ENCODE measurements at places on chromosomes 2 and 18.

DNA sequence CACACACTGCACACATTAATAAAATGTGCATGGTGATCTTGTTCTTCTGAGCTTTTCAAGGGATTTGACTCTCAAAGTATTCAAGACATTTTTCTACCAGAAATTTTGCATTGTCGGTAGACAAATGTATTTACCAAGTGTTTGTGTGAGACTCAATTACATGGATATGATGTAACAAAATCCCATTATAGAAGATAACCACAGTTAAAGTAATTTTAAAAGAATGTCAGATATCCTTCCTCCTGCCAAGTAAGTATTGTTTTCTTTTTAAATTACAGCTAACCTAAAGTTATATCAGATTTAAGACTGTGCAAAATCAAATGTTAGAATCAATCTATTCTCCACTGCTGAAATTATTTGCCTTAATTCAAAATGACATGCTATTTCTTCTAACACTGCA lies 1344.5 kb upstream of the CHAC2 start:
- DNase-seq, result no peak

- DNase-seq, result no peak
Measured at GRCh38 chr2:97742381-97742847, 29.0 kb downstream of the ZAP70 start.

DNA sequence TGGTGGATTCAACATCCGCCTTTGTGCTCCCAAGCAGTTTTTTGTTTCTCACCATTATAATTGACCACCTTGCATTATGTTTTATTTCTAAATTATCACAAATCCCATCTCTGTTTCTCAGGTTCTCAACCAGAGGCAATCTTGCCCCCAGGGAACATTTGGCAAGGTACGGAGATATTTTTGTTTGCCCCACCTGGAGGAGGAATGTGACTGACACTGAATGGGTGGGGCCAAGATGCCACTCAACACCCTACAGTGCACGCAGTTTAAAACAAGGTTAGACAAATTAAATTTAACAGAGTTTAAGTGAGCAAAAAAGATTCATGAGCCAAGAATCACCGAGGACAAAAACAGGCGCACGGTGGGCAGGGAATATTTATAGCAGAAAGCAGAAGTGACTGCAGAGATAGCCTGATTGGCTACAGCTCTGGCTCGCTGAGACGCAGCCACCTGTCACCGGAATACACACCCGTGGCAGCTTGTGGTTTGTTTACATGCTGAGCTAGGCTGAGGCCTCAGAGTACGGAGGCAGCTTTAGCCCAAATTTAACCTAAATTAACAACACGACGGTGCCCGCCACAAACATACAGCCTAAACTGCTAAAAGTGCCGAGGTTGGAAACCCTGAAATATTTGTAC lies 150.0 kb upstream of the ALKAL2 start:
- DNase-seq, result no peak

- DNase-seq, result no peak
Measured at GRCh38 chr18:51211552-51211951, 14.1 kb upstream of the MEX3C start.

GRCh38 chr18:42078711-42079110 lies 123.7 kb downstream of the PIK3C3 start:
- DNase-seq, result no peak

GRCh38 chr2:222315443-222316121 lies 16.8 kb upstream of the PAX3 start:
- DNase-seq, result no peak

- peak; percentile 96 for DNase-seq
Measured at GRCh38 chr2:113240915-113241911, 37.5 kb downstream of the PAX8 start.

DNA sequence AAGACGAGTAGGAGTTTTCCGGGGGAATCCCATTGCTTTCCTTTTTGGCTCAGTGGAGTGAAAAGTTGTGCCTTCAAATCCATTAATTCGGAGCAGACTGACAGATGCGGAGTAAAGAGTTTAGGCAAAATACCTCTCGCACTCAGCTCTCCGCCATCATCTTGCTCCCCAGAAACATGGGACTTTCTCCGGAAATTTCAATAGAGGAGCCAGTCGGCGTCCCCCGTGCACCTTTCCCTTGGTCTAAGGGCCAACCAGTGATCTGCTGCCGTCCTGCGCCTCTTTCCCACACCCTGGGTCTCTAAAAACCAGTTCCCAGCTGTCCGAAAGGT lies 318 bp downstream of the TYW5 start:
- no peak for DNase-seq

- DNase-seq, result no peak
Measured at GRCh38 chr2:60898567-60898966, 17.2 kb downstream of the REL start.

GRCh38 chr2:77521931-77522470 lies at the start of gene LRRTM4:
Gene LRRTM4 (minus strand): TSS chr2:77522376.
- DNase-seq, result no peak

- peak; percentile 46 for DNase-seq
Measured at GRCh38 chr2:130337735-130338325, 4.9 kb upstream of the IMP4 start.

GRCh38 chr2:46015671-46016070 lies 281.5 kb upstream of the EPAS1 start:
- DNase-seq, result no peak

GRCh38 chr18:50573679-50574078 lies 13.8 kb downstream of the MAPK4 start:
- DNase-seq, result no peak

DNA sequence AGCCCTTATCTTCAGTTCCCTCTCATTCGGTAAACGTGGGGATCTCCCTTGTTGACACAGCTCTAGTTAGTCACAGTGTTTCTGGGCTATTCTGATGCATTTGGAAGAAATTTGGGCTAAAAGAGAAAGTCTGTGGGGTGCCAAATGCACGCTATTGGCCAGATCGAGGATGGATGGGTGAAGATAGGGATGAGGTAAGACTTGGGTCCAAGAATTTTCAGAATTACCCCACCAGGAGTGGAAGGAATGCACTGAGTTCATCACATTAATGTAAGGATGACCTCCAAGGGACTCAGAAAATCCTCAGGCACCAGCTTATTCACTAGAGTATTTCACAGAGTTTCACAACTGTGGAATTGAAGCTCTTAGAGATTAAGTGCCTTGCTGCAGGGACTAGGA lies 49.3 kb downstream of the NRP2 start:
- peak; percentile 58 for DNase-seq

GRCh38 chr2:5701266-5701665 lies 9.1 kb downstream of the SOX11 start:
- DNase-seq, result no peak

GRCh38 chr2:124586835-124587234 lies 561.7 kb downstream of the CNTNAP5 start:
- DNase-seq, result no peak

GRCh38 chr2:8594731-8595427 lies 87.0 kb upstream of the ID2 start:
- DNase-seq, result no peak

DNA sequence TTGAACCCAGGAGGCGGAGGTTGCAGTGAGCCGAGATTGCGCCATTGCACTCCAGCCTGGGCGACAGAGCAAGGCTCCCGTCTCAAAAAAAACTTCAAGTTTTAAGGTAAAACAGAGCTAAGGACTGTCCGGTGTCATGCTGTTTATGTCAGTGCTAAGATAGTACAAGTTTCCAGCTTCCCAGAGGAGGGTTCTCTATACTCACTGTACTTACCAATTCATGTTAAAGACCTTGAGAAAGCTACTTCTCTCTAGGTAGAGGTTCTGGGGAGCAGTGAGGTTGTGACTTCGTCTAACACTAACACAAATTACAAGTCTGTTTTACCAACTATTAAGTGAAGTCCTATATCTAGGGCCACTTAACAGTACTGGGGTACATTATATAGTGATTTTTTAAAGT lies 18.8 kb downstream of the METTL21A start:
- DNase-seq, result no peak

DNA sequence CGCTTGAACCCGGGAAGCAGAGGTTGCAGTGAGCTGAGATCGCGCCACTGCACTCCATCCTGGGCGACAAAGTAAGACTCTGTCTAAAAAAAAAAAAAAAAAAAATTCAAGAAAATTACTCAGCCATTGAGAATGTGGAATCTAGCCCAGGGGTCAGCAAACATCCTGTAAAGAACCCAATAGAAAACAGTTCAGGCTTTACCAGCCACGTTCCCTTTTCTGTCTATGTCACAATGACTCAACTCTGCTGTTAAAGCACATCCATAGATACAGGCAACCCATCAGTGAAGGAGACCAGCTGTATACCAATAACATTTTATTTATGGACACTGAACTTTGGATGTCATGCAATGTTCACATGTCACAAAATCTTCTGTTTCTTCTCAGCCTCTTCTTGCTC lies 435.6 kb upstream of the GYPC start:
- DNase-seq, result no peak

GRCh38 chr2:191927319-191927867 lies 80.5 kb upstream of the CAVIN2 start:
- no peak for DNase-seq

DNA sequence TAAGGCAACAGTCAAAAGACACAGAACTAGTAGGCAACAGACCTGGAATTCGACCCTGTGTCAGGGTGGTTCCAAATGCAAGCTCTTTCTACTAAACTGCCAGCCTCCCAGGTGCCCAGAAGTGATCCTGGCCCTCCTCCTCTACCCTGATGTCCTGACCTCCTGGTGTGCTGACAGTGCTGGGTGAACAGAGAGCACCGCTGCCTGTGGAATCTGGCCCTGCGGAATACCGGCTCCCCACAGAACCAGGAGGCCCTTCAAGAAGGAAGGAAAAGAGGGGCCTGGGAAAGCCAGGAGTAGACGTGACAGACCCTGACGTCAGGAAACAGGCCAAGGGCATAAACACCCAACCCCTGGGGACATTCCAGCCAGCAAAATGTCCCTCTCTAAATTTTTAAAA lies 120.3 kb downstream of the NOL10 start:
- no peak for DNase-seq

DNA sequence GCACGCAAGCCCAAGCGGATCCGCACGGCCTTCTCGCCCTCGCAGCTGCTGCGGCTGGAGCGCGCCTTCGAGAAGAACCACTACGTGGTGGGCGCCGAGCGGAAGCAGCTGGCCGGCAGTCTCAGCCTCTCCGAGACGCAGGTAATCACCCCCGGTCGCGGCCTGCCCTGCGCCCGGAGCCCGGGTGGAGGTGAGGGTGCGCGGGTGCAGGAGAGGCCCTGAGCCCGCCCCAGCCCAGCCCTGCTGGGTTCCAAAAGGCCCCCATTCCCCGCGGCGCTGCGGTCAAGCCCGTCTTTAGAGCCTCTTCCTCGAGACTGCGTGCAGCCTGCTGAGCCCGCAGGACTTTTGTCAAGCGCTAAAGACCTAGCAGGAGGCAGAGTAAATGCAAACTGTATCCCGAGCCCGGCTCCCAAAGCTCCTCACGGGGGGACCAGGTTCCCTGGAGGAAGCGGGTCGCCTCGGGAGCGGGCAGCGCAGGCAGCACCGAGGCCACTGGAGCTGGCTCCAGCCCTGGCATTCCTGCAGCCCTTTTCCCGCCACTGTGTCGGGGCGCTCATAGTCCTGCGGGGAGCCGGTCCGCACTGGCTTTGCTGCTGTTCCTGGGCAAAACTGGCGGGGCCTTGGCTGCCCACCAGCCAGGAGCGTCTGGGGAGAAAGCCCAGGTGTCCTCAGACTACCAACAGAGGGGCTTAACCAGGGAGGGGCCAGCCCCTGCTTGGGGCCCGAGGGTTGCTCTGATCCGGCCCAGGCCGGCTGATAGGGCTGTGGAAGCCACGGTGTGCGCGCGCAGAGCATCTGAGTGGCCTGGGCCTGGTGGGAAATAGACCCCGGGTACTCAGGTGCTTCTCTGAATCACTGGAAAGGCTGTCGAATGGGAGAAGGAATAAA lies 7.3 kb downstream of the EMX1 start:
- DNase-seq, result no peak

DNA sequence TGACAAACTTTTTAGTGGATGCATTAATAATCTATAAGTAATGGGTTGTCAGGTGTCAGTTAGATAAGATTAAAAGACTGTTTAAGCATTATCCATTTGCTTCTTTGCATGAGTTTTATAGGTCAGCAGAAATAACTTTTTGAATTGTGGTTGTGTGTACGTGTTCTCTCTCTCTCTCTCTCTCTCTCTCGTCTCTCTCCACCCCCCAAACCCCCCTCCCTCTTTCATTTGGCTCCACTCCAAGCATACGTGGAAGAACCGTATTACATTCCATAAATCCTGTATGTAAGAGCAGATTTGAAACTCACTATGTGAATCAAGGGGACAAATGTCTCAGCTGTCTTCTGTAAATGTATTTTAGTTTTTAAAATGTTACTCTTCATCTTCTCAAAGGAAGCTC lies 120.2 kb downstream of the MEIS1 start:
- no peak for DNase-seq

- DNase-seq, result no peak
Measured at GRCh38 chr2:181076658-181077057, 96.3 kb downstream of the UBE2E3 start.

DNA sequence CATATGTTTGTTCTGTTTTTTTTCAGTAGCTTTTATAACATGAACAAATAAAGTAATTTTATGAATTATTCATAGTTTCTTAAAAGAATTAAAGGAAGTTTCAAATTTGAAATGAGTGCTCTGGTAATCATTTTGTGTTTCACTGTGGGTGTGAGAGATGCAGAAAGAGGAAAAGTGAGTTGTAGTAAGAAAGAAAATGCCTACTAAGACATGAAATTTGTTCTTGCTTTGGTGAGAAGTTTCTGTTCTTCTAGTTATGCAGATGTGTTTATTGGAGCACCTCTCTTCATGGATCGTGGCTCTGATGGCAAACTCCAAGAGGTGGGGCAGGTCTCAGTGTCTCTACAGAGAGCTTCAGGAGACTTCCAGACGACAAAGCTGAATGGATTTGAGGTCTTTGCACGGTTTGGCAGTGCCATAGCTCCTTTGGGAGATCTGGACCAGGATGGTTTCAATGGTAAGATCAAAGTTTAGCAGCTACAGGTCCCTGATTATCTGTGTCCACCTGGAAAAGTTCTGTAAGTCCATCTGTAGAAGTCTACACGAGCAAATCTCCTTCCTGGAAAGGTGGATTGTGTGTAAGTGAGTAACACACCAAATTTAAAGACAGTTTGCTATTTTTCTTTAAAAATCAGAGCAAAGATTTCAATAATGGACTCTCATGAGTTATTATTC lies 51.4 kb downstream of the ITGAV start:
- DNase-seq, result no peak

DNA sequence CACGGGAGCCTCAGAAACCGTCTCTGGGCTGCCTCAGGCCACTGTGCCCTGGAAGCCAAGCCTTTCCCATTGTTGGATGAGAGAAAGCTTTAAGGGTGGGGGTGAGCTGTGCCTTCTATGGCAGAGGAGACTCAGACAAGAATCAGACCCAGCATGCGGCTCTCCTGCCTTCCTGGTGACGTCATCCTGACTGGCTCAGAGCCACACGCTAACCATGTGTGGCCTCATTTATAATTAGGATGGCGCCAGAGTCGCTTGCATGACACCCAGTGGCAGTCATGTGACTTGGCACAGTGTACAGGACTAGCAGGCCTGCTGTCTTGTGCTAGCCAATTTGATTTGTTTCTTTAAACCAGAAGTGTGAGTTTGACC lies 99.1 kb downstream of the SH3BP4 start:
- DNase-seq, result peak; percentile 76

DNA sequence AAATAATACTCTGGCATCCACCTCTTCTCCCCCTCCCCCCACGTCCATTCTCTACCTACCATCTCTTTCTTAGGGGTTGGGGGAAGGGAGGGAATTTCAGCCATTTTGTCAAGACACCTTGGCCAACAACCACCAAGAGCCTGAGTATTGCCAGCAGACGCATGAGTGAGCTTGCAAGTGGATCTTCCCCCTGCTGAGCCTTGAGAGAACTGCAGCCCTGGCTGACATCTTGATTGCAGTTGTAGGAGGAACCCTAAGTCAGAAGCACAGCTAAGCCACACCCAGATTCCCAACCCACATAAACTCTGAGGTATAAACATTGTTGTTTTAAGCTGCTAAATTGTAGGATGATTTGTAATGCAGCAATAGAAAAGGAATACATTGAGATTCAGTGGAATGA lies 165.6 kb downstream of the TMEFF2 start:
- DNase-seq, result no peak
